ENCODE measurements at places on chromosomes 2 and 18. TPM values are rescaled to one million over a fixed set of nuclear protein-coding genes. Genes with fewer than 3 reads are reported as not detected.

DNA sequence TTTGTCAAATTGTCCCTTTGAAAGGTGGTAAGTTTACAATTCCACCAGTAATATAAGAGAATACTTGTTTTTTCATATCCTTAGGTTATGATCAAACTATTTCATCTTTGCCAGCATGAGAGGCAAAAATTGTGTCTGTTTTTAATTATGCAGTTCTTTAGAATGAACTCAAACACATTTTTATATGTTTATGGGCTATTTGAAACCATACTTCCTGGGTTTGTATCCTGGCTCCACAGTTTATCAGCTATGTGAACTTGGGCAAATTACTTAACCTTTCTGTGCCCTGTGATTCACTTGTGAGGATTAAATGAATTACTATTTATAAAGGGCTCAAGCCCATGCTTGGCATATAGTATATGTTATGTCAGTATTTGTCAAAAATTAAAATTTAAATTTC is 109.4 kb downstream of the TANC1 start:
- DNase-seq: no peak

- no peak for DNase-seq
These were observed 297.2 kb downstream of the NDUFA10 start for GRCh38 chr2:239727776-239728600.

DNA sequence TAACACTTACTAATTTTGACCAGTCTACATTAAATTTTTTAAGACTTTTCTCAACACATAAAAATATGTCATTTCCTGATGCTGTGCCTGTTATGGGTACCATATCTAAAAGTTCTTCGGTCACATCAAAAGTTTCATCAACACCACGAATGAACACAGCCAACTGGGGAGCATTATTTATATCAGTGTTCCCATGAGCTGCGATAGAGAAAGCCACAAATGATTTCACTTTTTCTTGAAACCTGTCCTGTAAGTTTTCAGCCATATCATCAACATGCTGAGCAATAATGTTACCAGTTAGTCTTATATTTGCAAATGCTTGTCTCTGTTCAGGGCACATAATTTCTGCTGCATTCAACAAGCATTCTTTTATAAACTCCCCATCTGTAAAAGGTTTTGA is 30.4 kb upstream of the NCL start:
- DNase-seq: no peak

DNA sequence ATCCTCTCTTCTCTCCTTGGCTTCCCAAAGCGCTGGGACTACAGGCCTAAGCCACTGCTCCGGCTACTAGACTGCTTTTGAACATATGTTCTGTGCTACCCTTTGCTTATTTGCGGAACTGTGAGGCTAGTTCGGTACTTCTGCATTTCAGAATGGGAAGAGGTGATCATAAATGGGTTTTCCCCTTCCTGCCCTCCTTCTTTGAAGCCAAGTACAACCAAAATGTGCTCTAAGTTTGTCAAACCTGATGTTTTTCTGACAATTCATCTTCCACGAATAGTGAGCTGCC is 1.7 kb upstream of the ESCO1 start:
- DNase-seq: no peak

Gene NXPH2
- not detected for total RNA-seq
